ENCODE measurements at places on chromosomes 4 and X.

DNA sequence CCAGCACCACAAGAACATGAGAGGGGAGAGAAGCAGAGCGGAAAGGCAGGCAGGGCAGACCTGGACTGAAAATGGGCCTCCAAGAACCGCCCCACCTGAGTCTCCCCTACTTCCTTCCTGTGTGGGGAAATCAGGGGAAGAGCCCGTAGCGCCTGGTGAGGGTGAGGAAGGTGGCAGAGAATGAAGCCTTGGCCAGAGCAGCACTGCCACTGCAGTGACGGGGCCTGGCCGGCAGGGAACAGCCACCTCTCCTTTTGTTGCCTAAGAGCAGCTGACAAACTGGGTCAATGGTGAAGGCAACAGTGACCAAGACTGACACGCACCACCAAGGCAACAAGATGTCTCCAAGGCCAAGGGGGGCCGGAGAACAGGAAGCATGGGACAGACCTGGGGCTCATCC, 58.4 kb upstream of the CBR4 start:
- DNase-seq = no peak

GRCh38 chrX:9997524-9997923, 30.4 kb downstream of the CLDN34 start:
- DNase-seq = no peak

GRCh38 chrX:38930474-38930873, 129.2 kb downstream of the MID1IP1 start:
- no peak for DNase-seq

DNA sequence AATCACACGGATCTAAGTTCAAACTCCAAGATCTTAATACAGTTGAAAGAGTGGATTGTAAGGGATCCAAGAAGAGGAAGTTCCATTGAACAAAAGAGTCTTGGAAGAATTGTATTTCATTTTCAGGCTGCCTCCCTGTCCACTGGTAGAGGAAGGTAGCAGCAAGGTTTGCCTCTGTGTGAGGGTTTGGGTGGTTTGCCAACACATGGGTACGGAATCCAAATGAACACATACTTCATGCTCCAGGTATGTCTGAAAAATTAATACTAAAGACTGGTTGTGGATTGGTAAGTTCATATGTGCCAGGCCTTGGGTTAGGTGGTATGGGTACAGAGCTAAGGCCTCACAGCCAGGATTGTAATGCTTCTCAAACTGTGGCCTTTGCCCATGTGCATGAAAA, 523.6 kb upstream of the BOD1L1 start:
- no peak for DNase-seq

Measured in DMS 273 treated with DMSO at 0.1 percent for 48 hours (cell line).